ENCODE measurements at places on chromosomes 1 and 21. TPM values are rescaled to one million over a fixed set of nuclear protein-coding genes. Genes with fewer than 3 reads are reported as not detected.

The AMPD1 gene
- not detected for polyA plus RNA-seq

The TMEM52 gene
- 2.4 TPM for polyA plus RNA-seq

The NHLH1 gene
- 0.58 TPM for polyA plus RNA-seq

The TBX19 gene
- polyA plus RNA-seq = 4.4 TPM

The AMY1A gene
- polyA plus RNA-seq = 1.7 TPM

The RCAN3 gene
- polyA plus RNA-seq = 8.1 TPM

The LRRC53 gene
- not detected for polyA plus RNA-seq

The CASQ2 gene
- 0.59 TPM for polyA plus RNA-seq

The ALG14 gene
- polyA plus RNA-seq = 13.4 TPM

The GJA5 gene
- polyA plus RNA-seq = 105 TPM

The SSBP3 gene
- polyA plus RNA-seq = 108 TPM

The MFAP2 gene
- 256 TPM for polyA plus RNA-seq

The NLRP3 gene
- polyA plus RNA-seq = 0.93 TPM

The PRMT6 gene
- 27.4 TPM for polyA plus RNA-seq

The SLC66A1 gene
- polyA plus RNA-seq = 8.8 TPM

The MATN1 gene
- 0.37 TPM for polyA plus RNA-seq

The RUSC1 gene
- 34.0 TPM for polyA plus RNA-seq

The UBL4B gene
- not detected for polyA plus RNA-seq

The SLAMF6 gene
- polyA plus RNA-seq = 0.22 TPM

The VASH2 gene
- polyA plus RNA-seq = 38.6 TPM

The PLD5 gene
- polyA plus RNA-seq = 0.35 TPM

The CDC20 gene
- 33.9 TPM for polyA plus RNA-seq

The INAVA gene
- polyA plus RNA-seq = 25.5 TPM

The AK5 gene
- 1.1 TPM for polyA plus RNA-seq

The PPIAL4G gene
- polyA plus RNA-seq = 0.15 TPM

The S100A5 gene
- not detected for polyA plus RNA-seq

The KIF14 gene
- 5.5 TPM for polyA plus RNA-seq

The EXOC8 gene
- polyA plus RNA-seq = 13.1 TPM

The C1orf216 gene
- 12.2 TPM for polyA plus RNA-seq

The TMEM51 gene
- polyA plus RNA-seq = 17.0 TPM

The BSND gene
- polyA plus RNA-seq = 0.06 TPM

The FCRL3 gene
- 0.56 TPM for polyA plus RNA-seq

Data from left lung (tissue), 14 donors.